ENCODE measurements at places on chromosomes 3 and 15.
A peak's percentile ranks its signal among the peaks of the same experiment; 100 is the strongest.

- DNase-seq, result no peak
These were observed 28.1 kb upstream of the LRRN1 start for GRCh38 chr3:3771094-3771493.

GRCh38 chr3:117788061-117788460 is 1078.5 kb downstream of the TUSC7 start:
- DNase-seq, result no peak

DNA sequence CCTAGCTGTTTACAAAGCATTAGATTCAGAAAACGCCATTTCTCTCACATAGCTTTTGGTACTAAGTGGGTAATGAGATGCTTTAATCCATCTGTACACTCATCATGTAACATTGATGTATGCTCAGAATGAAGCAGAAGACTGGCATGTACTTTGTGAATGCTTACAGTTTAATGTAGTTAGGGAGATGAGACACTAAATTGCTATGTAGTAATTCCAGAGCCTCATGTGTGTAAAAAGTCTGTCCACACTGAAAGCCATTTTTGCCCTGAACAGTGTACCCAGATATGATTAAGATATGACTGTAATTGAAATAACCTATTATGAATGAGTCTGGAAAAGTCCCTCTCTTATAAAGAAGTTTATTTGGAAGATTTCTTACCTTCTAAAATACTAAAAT is 66.5 kb downstream of the ARMC8 start:
- DNase-seq, result no peak

DNA sequence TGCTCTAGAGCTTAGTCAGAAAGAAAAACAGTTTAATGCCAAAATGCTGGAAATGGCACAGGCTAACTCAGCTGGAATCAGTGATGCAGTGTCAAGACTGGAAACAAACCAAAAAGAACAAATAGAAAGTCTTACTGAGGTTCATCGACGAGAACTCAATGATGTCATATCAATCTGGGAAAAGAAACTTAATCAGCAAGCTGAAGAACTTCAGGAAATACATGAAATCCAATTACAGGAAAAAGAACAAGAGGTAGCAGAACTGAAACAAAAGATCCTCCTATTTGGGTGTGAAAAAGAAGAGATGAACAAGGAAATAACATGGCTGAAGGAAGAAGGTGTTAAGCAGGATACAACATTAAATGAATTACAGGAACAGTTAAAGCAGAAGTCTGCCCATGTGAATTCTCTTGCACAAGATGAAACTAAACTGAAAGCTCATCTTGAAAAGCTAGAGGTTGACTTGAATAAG is 150.5 kb upstream of the LRRFIP2 start:
- DNase-seq, result no peak

- DNase-seq, result no peak
These were observed 404.4 kb upstream of the NECTIN3 start for GRCh38 chr3:110667216-110667615.

DNA sequence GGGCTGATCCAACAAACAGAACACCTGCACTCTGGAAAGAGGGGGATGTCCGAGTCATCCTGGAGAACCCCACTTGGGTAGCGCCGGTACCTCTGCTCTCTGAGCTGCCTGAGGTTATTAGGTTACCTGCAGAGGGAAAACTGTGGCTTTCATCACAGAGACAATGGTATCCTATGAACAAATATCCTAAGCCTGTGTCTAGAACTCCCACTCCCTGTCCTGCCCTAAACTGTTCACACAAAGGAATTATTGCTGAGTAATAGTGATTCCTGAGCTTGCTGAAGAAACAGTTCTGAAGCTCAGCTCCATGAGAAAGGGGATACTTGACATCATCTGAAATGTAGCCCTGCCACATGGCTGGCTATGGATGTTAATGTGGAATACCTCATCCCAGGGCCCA is 31.9 kb upstream of the WNT5A start:
- no peak for DNase-seq

DNA sequence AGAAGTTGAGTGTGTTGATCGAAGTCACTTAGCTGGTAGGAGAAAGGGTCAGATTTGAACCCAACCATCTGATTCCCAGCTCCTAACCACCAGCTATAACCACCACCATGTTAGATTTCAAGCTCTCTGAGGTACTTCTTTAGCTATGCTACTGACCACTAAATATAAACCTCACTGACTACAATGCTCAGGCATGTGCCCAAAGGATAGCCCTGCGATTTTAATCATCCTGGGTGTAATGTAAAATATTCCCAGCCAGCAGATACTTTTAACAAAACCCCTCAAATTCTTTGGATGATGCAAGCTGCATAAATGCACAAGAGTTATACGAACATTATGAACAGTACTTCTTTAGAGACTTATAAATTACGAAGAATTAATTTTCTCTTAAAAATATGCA is 115.2 kb upstream of the TSC22D2 start:
- no peak for DNase-seq

GRCh38 chr3:71131375-71132314 is 451.9 kb downstream of the FOXP1 start:
- no peak for DNase-seq

- DNase-seq, result no peak
These were observed 70.2 kb downstream of the MYRIP start for GRCh38 chr3:39879581-39879980.

DNA sequence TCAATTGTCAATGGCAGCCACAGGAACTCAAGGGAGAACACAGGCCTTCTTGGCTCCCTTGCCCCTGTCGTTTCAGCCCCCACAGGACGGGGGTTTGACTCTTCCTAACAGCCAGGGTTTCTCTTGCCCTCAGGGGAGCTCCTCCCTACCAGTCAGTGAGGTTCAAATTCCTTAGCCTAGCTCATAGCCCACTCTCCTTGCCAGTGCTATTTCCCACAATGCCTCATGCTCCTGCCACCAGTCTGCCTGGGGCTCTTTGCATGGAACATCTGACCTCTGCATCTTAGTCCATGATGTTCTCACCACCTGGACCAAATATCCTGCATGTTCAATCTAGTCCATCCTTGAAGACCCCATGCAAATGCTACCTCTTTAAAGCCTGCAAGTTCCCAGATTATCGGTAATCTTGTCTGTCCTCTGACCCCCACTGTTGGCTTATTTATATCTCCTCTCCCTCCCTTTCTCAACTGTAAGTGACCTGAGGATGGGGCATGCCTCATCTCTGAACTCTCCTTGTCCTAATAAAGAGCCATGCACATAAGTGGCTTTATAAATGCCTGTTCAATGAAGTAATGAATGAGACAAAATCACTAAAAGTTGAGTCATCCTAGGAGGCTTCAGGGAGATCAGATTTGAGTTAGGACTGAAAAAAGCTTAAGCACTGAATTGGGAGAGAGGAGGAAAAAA is 78.0 kb downstream of the MYO1E start:
- no peak for DNase-seq

DNA sequence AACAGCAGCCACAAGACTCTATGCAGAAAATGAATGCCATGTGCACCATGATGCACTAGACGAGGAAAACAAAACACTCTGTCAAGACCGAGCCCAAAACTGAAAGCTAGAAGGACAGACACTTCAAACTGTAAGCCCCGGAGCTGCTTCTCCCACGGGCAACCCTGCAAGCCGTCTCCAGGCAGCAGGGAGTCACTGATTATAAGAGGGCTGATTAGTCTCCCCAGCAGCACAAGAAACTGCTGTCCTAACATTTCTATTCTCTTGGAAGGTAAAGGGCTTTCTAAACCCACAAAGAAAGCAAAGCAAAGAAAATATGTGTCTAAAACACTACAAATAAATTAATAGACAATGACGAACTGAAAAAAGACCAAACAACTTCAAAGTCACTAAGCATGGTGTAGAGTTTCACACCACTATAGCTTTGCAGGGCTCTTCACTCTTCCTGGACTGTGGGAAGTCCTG is 15.5 kb downstream of the TBC1D2B start:
- no peak for DNase-seq

DNA sequence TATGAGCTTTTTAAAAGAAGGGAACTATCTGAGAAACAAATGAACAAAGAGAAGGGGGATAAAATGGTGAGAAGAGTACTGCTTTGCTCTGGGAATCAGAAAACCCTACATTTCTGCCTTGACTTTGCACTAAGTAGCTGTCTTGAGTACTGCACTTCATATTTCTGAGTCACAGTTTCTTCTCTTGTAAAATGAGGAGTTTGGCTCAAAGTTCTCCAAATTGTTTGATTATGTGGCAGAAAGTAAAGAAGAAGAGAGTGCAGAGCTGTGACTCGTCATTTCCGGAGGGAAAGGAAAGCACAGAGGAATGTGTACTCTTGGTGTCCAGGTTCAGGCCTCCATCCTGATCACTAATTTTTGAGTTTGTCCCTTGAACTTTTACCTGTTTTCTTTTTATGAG is 54.7 kb downstream of the TP63 start:
- no peak for DNase-seq

GRCh38 chr3:48151058-48151806 is 37.0 kb downstream of the CDC25A start:
- peak; percentile 72 for DNase-seq

DNA sequence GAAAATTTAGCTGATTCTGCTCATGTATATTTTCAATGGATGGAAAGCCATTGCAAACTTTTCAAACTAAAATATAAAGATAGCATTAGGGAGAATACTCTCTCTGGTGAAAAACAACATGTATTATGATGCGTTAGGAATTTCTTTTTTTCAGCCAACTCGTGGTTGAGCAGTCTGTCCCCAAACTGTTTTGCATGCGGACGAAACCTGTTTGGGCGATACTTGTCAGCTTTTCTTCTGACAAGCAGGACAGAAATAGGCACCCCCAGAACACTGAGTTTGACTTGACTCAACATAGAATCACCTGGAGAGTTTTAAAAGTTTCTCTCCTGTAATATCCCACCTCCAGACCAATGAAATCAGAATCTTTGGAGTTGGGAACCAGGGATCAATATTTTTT is 417.5 kb upstream of the TPRG1 start:
- DNase-seq, result no peak

GRCh38 chr3:171824824-171825221 is 14.5 kb upstream of the PLD1 start:
- no peak for DNase-seq

DNA sequence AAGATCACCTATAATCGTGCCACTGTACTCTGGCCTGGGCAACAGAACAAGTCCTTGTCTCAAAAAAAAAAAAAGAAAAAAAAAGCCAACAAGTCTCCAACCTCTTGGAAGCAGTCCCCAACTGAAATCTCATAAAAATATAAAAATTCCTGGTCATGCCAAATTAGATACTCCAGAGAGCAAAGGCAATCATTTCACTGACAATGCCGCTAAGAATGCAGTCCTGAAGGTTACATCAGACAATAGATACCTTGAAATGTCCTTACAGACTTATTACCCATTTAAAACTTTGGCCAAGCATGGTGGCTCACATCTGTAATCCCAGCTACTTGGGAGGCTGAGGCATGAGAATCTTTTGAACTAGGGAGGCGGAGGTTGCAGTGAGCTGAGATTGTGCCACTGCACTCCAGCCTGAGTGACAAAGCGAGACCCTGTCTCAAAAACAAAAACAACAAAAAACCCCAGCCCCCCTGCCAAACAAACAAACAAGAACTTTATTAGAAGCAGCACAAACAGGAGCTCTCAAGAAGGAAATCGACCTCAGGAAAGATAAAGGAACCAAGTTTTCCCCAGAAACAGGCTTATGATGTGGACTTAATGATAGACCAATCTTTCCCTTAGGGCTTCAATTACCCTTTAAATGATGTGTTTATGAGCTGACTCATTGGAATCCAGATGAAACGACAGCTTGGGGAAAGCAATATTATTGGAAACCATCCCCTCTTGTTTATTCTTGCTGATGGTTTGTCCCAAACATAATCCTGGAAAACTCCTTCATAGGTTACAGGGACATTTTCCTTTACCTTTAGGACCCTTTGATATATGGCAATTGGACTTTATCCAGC is 53.1 kb upstream of the XCR1 start:
- DNase-seq, result no peak

- no peak for DNase-seq
These were observed 357 bp downstream of the KIAA1143 start for GRCh38 chr3:44761101-44761423.

DNA sequence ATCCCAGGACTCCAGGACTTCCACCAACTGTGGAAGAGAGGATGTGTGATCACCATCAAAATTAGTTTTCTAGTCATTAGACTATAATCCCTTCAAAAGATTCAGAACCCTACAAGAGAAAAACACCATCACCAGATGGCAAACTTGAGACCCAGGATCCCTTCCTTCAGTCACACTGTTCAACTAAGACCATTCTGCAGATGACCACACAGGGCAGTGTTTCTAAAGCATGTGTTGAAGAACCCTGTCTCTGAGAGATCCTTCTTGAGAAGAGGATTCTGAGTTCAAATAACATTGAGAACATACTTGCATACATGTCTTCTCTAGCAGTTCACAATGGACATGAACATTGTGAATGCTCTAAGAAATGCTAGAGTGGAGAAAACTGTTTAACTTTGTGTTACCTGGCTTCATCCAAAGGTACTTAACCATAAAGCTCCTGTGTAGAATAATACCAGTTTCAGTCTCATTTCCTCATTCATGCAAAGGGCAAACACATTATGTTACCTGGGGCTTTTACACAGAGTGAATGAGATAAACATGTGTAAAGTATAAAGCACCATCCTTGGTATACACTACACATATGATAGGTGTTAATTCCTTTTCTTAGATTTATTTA is 2.4 kb upstream of the ADGRG7 start:
- no peak for DNase-seq

DNA sequence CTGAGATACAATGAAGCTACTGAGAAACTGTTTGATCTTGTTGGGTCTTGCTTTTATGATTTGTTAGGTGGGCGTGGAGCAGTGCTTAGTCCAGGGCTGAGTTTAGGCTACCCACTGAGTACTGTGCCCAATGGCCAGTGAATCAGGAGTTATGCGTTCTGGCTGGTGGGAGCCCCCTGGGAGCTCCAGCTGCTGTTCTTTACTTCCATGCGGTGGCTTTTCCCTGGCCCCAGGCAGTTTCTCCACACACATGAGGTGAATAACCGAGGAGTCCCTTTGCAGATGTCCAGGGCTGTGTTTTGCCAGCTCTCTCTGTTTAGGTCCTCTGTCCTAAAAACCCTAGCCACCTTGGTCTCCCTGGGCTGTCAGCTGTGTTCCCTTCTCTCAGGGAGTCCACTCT is 106.5 kb downstream of the KLF13 start:
- DNase-seq, result no peak

DNA sequence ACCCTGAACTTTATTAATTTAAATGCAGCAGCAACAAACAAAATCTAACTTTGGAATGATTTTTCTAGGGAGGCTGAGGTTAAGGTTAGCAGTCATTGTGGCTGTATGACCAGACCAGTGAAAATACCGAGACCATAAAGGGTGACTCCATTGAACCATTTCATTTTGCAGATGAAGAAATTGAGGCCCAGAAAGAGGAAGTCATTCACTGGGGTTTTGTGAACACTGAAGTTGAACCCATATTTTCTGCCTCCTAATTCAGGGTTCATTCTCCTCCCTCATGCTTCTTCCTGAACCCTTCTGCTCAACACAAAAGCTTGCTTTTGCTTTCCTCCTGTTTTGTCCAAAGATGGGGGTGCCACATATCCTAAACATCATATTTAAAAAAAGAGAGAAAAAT is 65.8 kb upstream of the PLCL2 start:
- no peak for DNase-seq

GRCh38 chr15:79989682-79990081 is 18.7 kb upstream of the BCL2A1 start:
- no peak for DNase-seq

GRCh38 chr3:56468184-56469106 is at the start of gene ERC2:
TSS of gene ERC2 (minus strand) at chr3:56468467.
- no peak for DNase-seq

GRCh38 chr3:76570436-76571057 is 469.4 kb upstream of the ROBO2 start:
- no peak for DNase-seq

Data from GM18507 (cell line).